Kidney (tissue), 22 donors: ENCODE measurements at places on chromosomes 16 and 17. TPM values are rescaled to one million over a fixed set of nuclear protein-coding genes. Genes with fewer than 3 reads are reported as not detected.

Gene CRYBA1
- not detected for total RNA-seq

Gene SPATA32
- total RNA-seq = not detected

Gene SEPTIN1
- total RNA-seq = 12.8 TPM

Gene FA2H
- 4.2 TPM for total RNA-seq

Gene RND2
- 0.63 TPM for total RNA-seq

Gene MYL11
- total RNA-seq = not detected

Gene DHODH
- total RNA-seq = 10.7 TPM

Gene CCL8
- not detected for total RNA-seq

Gene HS3ST2
- 1.5 TPM for total RNA-seq

- H3K27ac ChIP-seq = no peak overlapping the region
- no peak overlapping the region for H3K4me3 ChIP-seq
- no peaks in the 10 kb centered on the region for H3K27me3 ChIP-seq
- peaks cover 5% of the 10 kb centered on the region for H3K4me1 ChIP-seq
- DNase-seq = no peak
These were observed 1.6 kb downstream of the CHCT1 start for GRCh38 chr17:60423865-60424264.

DNA sequence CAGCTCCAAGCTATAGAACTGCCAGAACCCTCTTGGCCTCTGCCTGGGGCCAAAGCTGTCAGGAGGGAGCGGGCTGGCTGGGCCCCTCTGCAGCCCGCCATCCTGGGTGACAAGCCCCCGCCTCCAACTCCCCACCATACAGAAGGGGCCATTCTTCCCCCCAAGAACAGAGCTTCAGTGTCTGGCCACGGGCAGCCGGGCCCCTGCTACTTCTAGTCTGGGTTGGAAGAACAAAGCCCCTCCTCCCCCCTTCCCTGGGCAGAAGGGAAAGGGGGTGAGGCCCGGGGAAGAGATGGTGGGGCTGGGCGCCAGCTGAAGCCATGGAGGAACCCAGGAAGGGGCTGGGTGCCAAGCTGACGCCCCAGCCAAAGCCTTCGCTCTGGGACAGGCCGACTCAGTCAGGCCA, 9.0 kb downstream of the NAT9 start:
- H3K27me3 ChIP-seq = no peaks in the 10 kb centered on the region
- peak; percentile 44 for DNase-seq
- peaks cover 21% of the 10 kb centered on the region for H3K36me3 ChIP-seq
- H3K27ac ChIP-seq = peak overlapping the region; percentile 11
- H3K4me3 ChIP-seq = no peak overlapping the region
- peaks cover 35% of the 10 kb centered on the region for H3K4me1 ChIP-seq

GRCh38 chr17:80212109-80212508, 8.0 kb downstream of the SGSH start:
- no peak for DNase-seq
- no peak overlapping the region for H3K27ac ChIP-seq
- H3K4me3 ChIP-seq = no peak overlapping the region
- H3K27me3 ChIP-seq = no peaks in the 10 kb centered on the region
- no peaks in the 10 kb centered on the region for H3K36me3 ChIP-seq

DNA sequence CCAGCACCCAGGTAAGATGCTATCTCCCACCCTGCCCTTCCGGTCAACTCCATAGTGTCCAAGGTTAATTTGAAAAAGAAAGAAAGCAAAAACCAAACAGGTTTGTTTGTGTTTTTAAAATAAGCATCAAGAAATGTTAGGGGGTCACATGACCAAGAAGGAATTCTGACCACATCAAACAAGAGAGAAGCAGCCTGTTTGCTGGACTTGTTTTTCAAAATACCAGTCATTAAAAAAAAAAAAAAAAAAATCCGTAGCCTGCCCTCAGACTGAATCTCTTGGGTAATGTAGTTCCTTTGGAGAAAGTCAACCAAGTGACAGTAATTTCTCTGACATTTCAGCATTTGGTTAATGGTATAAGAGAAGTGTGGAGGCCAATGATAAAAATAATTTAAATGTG, 38.4 kb downstream of the HNF1B start:
- no peak for DNase-seq
- H3K4me3 ChIP-seq = no peak overlapping the region
- no peaks in the 10 kb centered on the region for H3K27me3 ChIP-seq
- H3K36me3 ChIP-seq = peaks cover 16% of the 10 kb centered on the region
- peak overlapping the region; percentile 55 for H3K27ac ChIP-seq
- H3K4me1 ChIP-seq = peaks cover 26% of the 10 kb centered on the region

GRCh38 chr17:76737676-76738467, at the start of gene MFSD11:
TSS of gene MFSD11 (plus strand) at chr17:76738119. CDS start at chr17:76738353, 234 bp downstream.
- DNase-seq = peak; percentile 97
- peaks cover 5% of the 10 kb centered on the region for H3K4me1 ChIP-seq
- no peaks in the 10 kb centered on the region for H3K27me3 ChIP-seq
- peak within 1 kb of the TSS; percentile 95 for H3K4me3 ChIP-seq
- peak within 1 kb of the TSS; percentile 100 for H3K27ac ChIP-seq
- H3K36me3 ChIP-seq = peaks cover 23% of the 10 kb centered on the region

DNA sequence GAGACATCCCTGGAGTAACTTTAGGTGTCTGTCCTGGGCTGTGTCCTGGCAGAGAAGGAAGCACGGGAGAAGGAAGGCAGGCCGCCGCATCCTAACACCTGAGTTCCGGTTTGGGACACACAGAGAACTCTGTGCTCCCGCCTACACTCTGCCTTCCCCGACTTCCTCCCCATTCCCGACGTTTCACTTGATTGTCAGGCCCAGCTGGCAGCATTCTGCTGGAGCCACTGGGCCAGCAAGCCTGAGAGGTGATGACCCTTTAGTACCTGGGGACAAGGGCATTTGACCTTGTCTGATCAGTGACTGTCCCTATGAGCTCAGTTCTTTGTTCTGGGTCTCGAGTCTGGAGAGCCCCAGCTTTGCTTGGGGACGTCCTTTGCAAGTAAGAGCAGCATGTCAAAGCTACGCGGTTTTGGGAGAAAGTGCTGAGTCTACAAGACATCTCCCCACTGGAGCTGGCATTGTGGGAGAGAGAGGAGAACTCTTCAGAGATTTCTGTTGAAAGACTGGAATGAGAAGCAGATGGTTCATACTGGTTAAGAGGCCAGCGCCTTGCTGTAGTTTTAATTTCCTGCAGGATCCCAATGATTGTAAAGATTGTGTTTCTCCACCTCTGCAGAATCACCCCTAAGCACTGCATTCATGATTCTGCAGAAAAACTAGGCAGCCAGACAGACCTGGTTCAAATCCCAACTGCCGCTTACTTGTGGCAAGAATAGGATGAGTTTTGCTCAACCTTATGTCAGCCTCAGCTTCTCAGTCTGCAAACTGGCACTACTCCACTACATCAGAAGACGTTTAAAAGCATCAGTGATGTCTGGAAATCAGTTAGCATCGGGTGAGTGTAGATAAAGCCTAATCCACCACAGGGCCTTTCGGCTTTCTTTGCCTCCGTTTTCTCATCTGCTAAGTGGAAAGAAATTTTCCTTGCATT, 20.6 kb downstream of the ABAT start:
- H3K27ac ChIP-seq = no peak overlapping the region
- H3K36me3 ChIP-seq = no peaks in the 10 kb centered on the region
- H3K4me3 ChIP-seq = no peak overlapping the region

DNA sequence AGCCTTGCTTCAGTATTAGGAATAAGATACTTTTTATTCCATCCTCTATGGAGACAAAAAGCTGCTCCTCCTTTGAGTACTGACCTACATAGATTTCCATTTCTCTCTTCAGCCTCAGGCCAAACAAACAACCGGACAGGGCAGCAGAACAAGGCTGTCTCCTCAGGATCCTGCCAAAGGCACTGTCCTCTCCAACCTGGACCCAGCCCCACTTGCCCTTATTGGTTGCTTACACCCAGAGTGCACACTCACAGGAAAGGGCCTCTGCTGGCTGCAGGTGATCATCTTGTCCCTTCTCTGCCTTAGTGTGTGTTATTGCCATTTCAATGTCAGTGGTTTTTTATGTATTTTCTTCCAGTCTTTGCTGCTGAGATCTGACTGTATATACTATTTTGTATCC, 26.6 kb downstream of the LIG3 start:
- no peak for DNase-seq
- H3K4me1 ChIP-seq = no peaks in the 10 kb centered on the region
- H3K36me3 ChIP-seq = no peaks in the 10 kb centered on the region
- H3K27ac ChIP-seq = no peak overlapping the region

- no peaks in the 10 kb centered on the region for H3K27me3 ChIP-seq
- no peak for DNase-seq
- H3K27ac ChIP-seq = no peak overlapping the region
- H3K4me3 ChIP-seq = no peak overlapping the region
- H3K4me1 ChIP-seq = no peaks in the 10 kb centered on the region
These were observed 31.8 kb upstream of the TMEM132E start for GRCh38 chr17:34547453-34548063.

DNA sequence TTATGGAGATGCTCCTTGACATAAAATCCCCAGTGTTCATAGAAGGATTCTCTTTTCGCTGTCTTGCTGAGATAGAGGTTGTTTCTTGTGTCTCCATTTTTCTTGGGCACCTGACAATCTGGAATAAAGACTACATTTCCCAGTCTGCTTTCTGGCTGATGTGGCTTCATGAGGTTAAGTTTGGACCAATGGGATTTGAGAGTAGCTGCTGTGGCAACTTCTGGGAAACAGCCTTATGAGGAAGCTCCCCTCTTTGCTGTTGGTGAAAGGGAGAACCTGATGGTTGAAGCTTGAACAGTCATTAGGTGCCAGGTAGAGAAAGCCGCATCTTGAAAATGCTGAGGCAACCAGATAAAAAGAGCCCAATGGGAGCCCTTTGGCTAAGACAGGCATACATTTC, 24.4 kb downstream of the HS3ST4 start:
- no peak overlapping the region for H3K4me3 ChIP-seq
- no peaks in the 10 kb centered on the region for H3K36me3 ChIP-seq
- H3K27me3 ChIP-seq = no peaks in the 10 kb centered on the region
- no peak overlapping the region for H3K27ac ChIP-seq
- H3K4me1 ChIP-seq = no peaks in the 10 kb centered on the region

- H3K27me3 ChIP-seq = no peaks in the 10 kb centered on the region
- no peak overlapping the region for H3K4me3 ChIP-seq
- no peak for DNase-seq
- H3K4me1 ChIP-seq = peaks cover 35% of the 10 kb centered on the region
- no peaks in the 10 kb centered on the region for H3K36me3 ChIP-seq
These were observed 148.6 kb downstream of the MSI2 start for GRCh38 chr17:57404795-57405490.

DNA sequence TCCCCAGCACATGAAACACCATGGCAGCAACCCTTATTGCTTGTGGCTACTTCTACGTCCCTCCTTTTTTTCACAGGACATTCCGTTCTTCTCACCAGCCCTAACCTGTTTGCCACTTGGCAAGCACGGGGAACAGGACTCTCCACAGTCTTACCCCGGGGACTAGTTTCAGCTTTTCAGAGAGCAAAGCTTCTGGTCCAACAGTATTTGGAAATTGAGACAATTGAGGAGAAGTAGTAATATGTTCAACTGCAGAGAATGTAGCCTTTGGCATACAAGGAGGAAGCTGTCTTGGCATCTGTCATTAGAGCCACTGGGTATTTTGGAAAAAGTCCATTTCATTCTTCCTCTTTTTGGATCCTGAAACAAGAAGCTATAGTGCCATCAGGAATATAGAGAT, 65.7 kb downstream of the MAP2K6 start:
- no peaks in the 10 kb centered on the region for H3K36me3 ChIP-seq
- DNase-seq = no peak
- no peaks in the 10 kb centered on the region for H3K4me1 ChIP-seq
- no peaks in the 10 kb centered on the region for H3K27me3 ChIP-seq
- no peak overlapping the region for H3K27ac ChIP-seq

DNA sequence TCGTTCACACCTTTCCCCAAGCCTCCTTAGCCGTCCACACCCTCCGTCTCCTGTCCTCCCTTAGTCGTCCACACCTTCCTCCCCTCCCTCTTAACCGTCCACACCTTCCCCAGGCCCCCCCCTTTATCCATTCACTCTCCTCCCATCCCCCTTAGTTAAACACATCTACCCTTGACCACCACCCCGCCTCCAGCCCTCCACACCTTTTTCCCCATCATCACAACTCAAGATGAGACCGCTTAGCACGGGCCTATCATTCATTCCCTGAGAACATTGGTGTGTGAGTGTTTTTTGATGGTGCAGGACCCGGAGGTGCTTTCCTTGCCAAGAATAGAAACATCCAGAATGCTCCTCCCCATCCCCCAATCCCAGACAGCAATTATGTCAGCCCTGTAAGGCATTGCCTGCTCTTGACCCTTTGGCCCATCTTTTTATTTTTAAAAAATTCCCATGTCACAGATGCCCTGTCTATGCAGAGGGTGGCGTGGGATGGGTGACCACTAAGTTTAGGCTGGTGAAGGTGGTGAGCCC, 1.4 kb downstream of the TENT4B start:
- peak overlapping the region; percentile 87 for H3K4me3 ChIP-seq
- H3K4me1 ChIP-seq = peaks cover 7% of the 10 kb centered on the region
- H3K36me3 ChIP-seq = no peaks in the 10 kb centered on the region
- no peaks in the 10 kb centered on the region for H3K27me3 ChIP-seq
- peak overlapping the region; percentile 92 for H3K27ac ChIP-seq

- DNase-seq = no peak
- H3K27ac ChIP-seq = no peak overlapping the region
- H3K36me3 ChIP-seq = no peaks in the 10 kb centered on the region
- peaks cover 9% of the 10 kb centered on the region for H3K27me3 ChIP-seq
- H3K4me3 ChIP-seq = no peak overlapping the region
These were observed 5.4 kb downstream of the FSCN2 start for GRCh38 chr17:81533339-81534141.

- no peak overlapping the region for H3K4me3 ChIP-seq
- H3K27ac ChIP-seq = no peak overlapping the region
- no peaks in the 10 kb centered on the region for H3K4me1 ChIP-seq
- no peak for DNase-seq
These were observed 33.4 kb upstream of the TMEM92 start for GRCh38 chr17:50240851-50241250.

- DNase-seq = peak; percentile 22
- H3K4me1 ChIP-seq = peaks cover 3% of the 10 kb centered on the region
- no peaks in the 10 kb centered on the region for H3K36me3 ChIP-seq
- no peak overlapping the region for H3K27ac ChIP-seq
These were observed 403.4 kb downstream of the GRIN2A start for GRCh38 chr16:9778849-9779248.

- peak; percentile 96 for DNase-seq
- H3K27me3 ChIP-seq = no peaks in the 10 kb centered on the region
- H3K27ac ChIP-seq = peak within 1 kb of the TSS; percentile 82
- peak within 1 kb of the TSS; percentile 77 for H3K4me3 ChIP-seq
- peaks cover 26% of the 10 kb centered on the region for H3K36me3 ChIP-seq
These were observed at the start of gene PPP4C for GRCh38 chr16:30075503-30076275. TSS of gene PPP4C (plus strand) at chr16:30075994. CDS start at chr16:30076378, 384 bp downstream.

- no peak for DNase-seq
- H3K27ac ChIP-seq = no peak overlapping the region
- H3K4me1 ChIP-seq = peaks cover 20% of the 10 kb centered on the region
- H3K27me3 ChIP-seq = no peaks in the 10 kb centered on the region
- H3K4me3 ChIP-seq = no peak overlapping the region
These were observed 21.6 kb downstream of the LASP1 start for GRCh38 chr17:38891441-38891840.
